ENCODE measurements at places on chromosomes 4 and X.

DNA sequence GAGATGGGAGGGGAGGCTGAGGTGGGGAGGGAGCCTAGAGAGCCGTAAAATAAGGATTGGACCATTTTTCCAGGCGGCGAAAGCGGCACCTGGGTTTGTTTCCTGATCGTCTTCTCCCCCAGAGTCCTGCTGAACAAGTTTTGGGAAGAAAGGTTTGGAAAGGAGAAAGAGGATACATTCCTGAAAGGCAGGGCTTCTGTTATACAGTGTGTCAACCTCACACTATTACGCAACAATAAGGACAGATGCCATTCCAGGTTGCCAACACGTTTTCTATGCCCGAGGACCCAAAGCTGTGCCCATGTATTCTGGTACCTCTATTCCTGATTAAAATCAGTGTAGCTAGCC is 658 bp downstream of the SCOC start:
- no peak for DNase-seq

- DNase-seq: no peak
These were observed 56.3 kb downstream of the MSN start for GRCh38 chrX:65723706-65724105.

DNA sequence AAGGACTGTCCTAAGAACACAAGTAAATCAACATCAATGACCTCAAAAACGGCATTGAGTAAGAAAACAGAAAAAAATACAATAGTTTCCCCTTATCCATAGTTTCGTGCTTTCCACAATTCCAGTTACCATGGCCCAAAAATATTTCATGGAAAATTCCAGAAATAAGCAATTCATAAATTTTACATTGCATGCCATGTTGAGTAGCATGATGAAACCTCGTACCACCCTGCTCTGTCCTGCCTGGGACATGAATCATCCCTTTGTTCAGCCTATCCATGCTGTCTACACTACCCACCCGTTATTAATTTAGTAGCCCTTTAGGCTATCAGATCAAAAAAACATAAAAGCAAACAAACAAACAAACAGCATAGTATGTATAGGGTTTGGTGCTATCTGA is 51.1 kb downstream of the KLF3 start:
- no peak for DNase-seq

GRCh38 chrX:2934715-2935710 is 5.9 kb upstream of the ARSD start:
- no peak for DNase-seq
